ENCODE measurements at places on chromosomes 1 and 21.

- no peak for DNase-seq
Measured at GRCh38 chr1:25355841-25356395, 17.8 kb downstream of the TMEM50A start.

DNA sequence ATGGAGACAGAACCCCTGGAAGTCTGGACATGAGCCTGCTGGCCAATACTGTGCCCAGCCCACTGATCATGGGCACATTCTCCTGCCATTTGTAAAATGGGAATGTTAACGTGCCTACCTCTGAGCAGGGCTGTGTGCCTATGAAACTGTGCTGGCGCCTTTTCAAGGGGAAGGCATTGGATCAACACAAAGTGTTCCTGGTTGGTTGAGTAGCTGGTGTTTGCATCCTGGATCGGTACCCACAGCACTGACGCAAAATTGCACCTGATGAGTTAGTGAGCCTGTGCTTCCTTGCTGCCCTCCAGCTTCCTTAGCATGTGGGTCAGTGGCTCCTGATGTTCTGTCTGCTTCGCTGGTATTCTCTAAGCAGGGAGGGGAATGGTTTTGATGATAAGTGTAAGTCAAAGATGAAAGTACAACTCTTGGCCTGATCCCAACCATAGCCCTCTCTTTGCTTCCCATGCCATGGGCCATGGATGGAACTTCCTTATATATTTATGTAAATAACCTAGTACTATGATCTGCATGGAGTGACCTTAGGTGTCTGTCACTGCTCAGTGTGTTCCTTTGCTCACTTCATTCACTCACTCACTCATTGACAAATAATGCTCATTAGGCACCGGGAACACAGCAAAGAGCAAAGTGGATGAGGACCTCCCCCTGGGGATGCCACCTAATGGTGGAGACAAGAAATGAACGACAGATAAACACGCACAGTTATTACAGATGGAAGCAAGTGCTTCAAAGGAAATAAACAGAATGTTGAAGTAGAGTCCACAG, 22.7 kb downstream of the MAB21L3 start:
- no peak for DNase-seq

DNA sequence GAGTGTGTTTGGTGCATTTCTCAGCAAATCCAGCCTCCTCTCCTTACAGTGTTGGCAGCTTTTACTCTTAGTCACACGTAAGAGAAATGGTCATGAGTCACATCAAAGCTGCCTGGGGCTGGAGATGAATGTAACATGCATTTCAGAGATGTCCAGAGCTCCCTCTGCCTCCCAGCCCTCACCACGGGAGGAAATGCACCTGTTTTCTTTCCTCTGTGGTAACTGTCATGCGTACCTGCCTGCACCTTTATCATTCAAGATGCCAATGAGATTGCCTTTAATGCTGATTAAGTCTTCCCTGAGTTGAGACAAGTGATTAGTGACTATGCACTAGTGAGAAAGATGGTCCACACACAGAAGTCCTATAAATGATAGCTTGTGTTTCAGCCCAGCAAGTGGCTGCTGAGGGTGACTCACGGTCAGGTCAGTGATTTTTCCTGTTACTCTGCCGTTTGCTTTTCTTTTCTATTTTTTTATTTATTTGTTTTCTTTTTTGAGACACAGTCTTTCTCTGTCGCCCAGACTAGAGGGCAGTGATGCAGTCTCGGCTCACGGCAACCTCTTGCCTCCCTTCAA, 277.3 kb upstream of the FMN2 start:
- no peak for DNase-seq

DNA sequence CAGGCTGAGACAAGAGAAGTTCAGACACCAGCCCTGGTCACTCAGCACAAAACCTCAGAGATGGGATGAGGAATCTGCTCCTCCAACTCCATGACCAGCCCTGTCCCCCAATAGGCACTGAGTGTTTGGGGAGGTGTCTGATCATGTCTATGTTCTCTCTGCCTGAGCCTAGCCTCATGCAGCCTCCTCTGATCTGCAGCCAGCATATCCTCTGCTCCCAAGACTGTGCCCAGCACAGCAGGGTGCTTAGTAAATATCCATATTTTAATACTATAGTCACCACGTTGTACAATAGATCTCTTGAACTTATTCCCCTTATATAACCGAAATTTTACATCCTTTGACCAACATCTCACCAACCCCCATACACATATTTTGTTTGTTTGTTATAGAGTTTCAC, 202.9 kb downstream of the MATN1 start:
- no peak for DNase-seq

- no peak for DNase-seq
Measured at GRCh38 chr21:41571938-41572510, 64.1 kb upstream of the TMPRSS2 start.

DNA sequence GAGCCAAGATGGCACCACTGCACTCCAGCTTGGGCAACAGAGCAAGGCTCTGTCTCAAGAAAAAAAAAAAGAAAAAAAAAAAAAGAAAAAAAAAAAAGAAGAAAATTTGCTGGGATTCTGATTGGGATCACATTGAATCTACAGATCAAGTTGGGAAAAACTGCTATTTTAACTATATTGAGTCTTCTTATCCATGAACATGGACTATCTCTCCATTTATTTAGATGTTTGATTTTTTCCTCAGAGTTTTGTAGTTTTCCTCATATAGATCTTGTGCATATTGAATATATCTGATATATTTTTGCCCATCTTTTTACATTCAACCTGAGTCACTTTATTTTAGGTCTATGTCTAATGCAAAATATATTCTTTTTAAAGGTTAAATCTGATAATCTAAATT, 58.3 kb upstream of the B3GALNT2 start:
- DNase-seq = no peak

- no peak for DNase-seq
Measured at GRCh38 chr1:57058652-57059501, 93.1 kb upstream of the C8B start.

DNA sequence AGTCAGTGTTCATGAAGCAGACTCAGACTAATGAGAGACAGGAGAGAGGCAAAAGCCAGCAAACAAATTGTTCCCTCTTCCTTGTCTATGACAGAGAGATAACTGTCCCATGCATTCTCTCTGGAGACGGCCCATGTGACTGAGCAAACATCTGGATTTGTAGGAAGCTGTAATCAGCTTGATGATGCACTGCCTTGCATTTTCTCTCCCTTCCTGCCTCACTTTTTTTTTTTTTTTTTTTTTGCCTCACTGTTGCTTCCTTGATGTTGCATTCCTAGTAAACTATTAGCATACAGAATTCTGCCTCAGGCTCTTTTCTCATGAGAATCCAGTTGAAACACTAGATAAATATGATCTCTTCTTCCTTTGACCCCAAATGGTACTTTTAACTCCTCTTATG, 134.5 kb downstream of the HHIPL2 start:
- no peak for DNase-seq

DNA sequence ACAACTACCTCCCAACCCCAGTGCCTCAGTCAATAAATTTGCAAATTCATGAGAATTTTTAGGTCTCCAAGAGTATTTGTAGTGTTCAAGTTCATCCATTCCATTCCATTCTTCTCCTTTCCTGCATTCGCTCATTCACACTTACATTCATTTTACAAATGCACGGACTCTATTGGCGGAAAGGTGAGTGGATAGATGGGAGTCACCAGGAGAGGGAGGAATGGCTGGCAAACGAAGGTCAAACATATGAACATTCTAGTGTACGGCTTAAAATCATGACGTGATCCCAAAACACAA, 2.5 kb downstream of the LORICRIN start:
- no peak for DNase-seq
